ENCODE measurements at places on chromosomes 2 and 18.
A peak's percentile ranks its signal among the peaks of the same experiment; 100 is the strongest.

GRCh38 chr18:36601316-36601715 lies 227.5 kb downstream of the TPGS2 start:
- DNase-seq: no peak

- peak; percentile 56 for DNase-seq
Measured at GRCh38 chr2:144183727-144184126, 336.2 kb downstream of the ZEB2 start.

DNA sequence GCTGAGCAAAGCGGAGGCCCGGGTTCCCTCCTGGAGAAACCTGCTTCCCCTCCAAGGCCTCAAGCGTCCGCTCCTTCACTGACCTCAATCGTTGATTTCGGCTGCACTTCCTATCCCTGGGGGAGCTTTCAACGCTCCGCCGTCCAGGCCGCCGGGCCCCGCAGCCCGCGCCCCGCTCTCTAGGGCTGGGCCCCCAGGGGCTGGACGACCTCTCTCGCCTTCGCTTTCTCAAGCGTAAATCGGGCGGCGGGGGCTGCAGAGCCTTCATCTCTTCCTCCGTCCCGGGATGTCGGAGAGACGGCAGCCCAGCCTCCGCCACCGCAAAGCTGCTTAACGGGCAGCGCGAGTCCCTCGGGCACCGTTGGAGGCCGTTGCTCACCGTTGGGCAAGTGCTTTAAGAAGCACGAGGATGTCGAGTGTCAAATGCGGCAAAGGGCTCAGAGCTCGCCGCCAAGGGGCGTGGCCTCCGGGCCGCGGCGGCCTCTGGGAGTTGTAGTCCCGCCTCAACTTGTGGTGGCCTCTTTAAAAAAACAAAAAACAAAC lies 8.5 kb downstream of the HES6 start:
- peak; percentile 86 for DNase-seq

DNA sequence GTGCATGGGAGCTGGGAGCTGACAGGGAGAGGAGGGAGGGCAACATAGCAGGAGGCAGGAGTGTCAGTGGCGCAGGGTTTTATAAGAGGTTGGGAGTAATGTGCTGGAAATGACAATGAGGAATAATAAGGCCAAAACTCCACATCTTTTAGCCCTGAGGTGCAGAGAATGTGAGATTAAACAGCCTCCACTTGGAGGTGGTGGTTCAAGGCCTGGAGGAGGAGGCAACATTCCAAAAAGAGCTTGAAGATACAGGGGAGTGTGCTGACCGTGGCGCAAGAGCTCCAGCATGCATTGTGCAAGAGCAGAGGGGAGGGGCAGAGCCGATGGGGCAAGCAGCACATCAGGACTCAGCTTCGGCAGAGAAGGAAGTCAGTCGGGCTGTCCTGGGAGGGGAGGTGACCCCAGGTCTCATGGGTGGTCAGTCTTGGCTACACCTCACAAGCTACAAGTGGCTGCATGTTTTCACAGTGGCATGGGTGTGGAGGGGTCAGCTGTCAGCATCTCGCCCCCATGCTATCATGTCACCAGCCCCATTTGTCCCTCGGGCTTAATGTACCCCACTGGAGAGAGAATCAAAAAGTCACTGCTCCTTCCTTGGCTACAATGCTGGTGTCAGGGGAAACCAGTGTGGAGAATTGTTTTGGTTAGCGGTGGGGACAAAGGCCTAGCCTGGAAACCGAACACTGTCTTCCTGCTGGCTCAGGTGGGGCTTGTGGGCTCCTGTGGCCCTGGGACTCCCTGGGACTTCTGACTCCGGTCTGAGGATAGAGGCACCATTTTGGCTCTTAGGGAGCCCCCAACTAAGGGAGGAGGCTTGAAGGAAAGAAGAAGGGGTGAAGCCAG lies 208.0 kb downstream of the ZFP36L2 start:
- DNase-seq: no peak

- no peak for DNase-seq
Measured at GRCh38 chr2:220887271-220887870, 684.7 kb downstream of the EPHA4 start.

- no peak for DNase-seq
Measured at GRCh38 chr2:221753401-221753800, 181.3 kb upstream of the EPHA4 start.

- no peak for DNase-seq
Measured at GRCh38 chr2:60295636-60295962, 257.9 kb downstream of the BCL11A start.

GRCh38 chr2:7233126-7233525 lies 315.9 kb downstream of the RNF144A start:
- no peak for DNase-seq

- DNase-seq: no peak
Measured at GRCh38 chr2:32678825-32679224, 51.0 kb downstream of the TTC27 start.

DNA sequence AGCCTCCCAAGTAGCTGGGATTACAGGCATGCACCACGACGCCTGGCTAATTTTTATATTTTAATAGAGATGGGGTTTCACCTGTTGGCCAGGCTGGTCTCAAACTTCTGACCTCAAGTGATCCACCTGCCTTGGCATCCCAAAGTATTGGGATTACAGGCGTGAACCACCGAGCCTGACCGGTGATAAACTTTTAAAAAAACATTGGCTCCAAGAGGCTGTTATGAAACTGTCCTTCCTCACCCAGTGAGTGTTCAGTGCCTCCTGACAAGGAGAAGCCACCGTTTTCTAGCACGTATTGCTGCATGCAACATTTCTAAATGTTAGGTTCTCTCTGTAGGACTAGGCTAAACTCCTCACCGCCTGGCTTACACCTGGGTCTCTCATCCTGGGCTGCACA lies 63.3 kb downstream of the EDAR start:
- DNase-seq: no peak

GRCh38 chr2:31294196-31294595 lies 60.2 kb downstream of the EHD3 start:
- DNase-seq: no peak

- DNase-seq: no peak
Measured at GRCh38 chr2:183967756-183968155, 630.6 kb upstream of the ZNF804A start.

DNA sequence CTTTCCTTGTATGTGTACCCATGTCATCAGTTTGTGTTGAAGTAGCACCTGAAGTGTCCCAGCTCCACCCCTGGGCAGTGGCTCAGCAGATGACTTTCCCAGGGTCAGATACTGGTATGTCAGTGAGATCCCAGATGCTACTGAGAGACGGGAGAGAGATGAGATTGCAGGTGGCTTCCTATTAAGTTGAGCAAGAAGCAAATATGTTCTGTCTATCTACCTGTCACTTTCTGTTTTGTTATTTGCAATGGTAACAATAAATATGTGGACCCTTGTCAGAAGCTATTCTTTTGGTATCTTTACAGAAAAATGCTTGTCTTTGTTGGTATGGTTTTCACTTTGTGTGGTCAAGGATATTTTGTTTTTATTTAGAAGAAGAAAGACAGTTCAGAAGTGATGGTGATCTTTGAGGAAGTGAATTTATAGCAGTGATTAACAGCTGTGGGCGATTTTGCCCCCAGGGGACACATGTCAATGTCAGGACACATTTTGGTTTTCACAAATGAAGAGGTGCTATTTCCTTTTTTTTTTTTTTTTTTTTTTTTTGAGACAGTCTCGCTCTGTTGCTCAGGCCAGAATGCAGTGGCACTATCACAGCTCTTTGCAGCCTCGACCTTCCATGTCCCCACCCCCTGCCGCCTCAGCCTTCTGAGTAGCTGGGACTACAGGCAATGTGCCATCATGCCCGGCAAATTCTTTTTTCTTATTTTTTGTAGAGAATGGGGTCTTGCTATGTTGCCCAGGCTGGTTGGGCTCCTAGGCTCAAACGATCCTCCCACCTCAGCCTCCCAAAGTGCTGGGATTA lies 21.4 kb downstream of the MGAT5 start:
- no peak for DNase-seq

- no peak for DNase-seq
Measured at GRCh38 chr2:210577263-210578071, 21.1 kb downstream of the CPS1 start.

- DNase-seq: no peak
Measured at GRCh38 chr18:67783196-67783946, 266.9 kb upstream of the DSEL start.

DNA sequence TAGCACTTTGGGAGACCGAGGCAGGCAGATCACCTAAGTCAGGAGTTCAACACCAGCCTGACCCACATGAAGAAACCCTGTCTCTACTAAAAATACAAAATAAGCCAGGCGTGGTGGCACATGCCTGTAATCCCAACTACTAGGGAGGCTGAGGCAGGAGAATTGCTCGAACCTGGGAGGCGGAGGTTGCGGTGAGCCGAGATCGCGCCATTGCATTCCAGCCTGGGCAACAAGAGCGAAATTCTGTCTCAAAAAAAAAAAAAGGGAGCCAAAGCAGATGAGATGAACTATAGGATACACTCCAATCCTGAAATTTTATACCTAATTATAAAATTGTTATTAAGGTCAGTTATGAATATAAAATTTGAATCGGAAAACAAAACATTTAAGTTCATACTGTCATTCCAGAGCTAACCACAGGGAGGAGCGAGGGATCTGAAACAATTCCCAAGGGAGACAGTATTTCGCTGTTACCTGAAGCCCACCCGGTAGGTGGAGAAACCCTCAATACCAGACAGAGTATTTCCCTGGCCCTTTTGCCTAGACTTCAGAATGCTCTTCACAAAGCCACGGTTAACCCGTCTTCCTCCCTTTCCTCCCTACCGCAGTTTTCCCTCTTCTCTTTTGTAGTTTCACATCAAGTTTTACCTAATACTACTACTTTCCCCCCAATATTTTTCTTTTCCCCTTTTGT lies 1.4 kb downstream of the PPM1G start:
- no peak for DNase-seq

DNA sequence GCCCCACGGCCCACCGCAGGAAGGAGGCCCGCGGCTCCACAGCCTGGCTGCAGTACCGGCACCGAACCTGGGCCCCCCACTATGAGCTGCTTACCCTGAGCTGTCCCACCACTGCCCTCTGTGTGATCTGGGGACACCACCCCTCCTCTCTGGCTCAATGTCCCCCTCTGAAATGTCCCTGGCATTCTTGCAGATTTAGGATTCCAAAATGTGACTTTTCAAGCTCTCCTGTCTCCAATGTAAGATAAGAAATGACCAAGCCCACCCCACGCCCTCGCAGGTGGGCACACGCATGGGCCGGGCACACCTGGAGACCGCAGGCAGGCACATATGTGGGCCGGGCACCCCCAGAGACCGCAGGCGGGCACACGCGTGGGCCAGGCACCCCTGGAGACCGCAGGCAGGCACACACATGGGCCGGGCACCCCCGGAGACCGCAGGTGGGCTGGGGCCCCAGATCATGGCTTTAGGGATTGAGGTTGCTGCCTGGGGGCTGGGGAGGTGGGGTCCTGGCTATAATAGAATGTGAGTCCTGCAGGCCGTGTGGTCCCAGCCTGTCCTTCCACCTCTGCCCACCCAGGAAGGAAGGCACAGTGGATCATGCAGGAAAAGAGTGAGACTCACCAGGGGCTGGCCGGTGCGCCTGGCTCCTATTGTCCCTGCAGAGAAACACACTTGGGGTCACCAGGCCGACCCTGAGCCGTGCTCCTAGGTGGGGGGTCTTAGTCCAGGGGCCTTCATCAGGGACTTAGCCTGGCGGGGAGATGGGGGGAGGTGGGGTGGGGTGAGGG lies 7.2 kb downstream of the PDCD1 start:
- DNase-seq: no peak

DNA sequence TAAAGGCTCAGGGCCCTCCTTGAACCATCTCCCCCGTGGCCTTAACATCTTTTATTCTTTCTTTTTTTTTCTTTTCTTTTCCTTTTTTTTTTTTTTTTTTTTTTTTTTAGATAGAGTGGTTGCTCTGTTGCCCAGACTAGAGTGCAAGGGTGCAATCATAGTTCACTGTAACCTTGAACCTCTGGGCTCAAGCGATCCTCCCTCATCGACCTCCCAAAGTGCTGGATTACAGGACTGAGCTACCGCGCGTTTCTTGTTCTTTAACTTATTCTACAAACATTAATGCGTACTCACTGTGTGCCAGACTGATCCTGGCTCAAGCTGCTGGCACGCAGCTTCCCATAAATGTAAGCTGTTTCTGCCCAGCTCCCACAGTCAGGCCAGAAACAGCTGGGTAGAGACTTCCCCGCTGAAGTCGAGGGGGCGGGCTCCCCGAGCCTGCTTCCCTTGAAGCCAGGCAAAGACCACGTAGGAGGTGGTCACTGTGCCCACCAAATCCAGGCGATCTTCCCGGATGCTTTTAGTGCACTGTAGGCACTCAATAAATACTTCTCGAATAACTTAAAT lies 29.2 kb upstream of the ATP6V1B1 start:
- DNase-seq: no peak

DNA sequence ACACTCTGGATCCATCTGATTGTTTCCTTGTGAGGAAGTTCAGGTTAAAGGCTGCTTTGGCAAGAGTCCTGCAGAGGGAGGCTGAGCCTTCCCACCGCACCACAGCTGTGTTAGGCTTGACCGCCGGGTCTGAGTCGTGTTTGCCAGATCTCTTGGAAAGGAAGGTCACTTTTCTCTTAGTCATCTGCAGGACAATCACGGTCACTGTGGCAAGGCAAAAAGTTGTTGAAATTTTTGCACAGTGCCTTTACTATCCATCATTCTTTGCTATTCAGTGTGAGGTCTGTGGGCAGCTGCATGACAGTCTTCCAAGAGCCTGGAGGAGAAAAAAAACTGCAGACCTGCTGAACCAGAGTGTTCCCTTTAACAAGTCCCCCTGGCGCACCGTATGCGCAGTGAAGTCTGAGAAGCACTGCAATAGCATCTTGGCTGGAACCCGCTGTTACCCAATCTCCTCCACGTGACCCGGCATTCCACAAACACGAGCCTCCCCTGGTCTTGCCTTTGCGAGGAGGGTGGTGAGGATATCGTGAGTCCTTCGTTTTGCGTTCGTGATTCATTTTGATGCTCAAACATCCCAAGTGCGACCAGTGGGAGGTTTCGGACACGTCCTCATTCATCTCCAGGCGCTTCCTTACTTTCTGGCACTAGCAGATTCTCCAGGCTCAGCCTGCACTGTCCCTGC lies 23.0 kb downstream of the BIN1 start:
- DNase-seq: no peak

GRCh38 chr2:81087646-81088045 lies 783.1 kb upstream of the LRRTM1 start:
- no peak for DNase-seq

DNA sequence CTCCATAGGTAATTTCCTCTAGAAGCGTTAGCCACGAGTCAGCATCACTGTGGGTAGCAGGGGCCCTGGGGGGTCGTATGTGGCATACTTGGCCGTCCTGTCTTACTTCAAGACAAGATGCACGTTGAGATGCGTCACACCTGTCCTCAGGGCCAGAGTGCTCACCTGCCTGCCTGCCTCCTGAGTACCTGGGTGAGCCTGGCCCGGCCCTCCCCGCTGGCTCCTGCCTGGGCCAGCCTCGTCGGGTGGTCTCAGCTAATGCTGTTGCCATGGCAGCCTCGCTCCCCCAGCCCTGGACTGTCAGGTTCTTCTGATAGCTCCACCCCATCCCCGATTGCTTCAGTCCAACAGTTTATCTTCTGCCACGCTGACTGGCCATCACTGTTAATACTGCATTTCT lies 232.4 kb downstream of the GBX2 start:
- no peak for DNase-seq

- DNase-seq: no peak
Measured at GRCh38 chr2:7895289-7895688, 786.6 kb upstream of the ID2 start.
